ENCODE measurements at places on chromosomes 12 and 14. TPM values are rescaled to one million over a fixed set of nuclear protein-coding genes. Genes with fewer than 3 reads are reported as not detected.

ATF7 gene
- total RNA-seq = 11.3 TPM

JPH4 gene
- total RNA-seq = 0.22 TPM

FOXN4 gene
- 0.11 TPM for total RNA-seq

SLC6A15 gene
- total RNA-seq = not detected

GPRC5A gene
- total RNA-seq = 0.24 TPM

MMP17 gene
- 0.38 TPM for total RNA-seq

KRT77 gene
- not detected for total RNA-seq

FOXG1 gene
- total RNA-seq = not detected

RNF10 gene
- total RNA-seq = 62.5 TPM

TEAD4 gene
- total RNA-seq = 45.0 TPM

IAPP gene
- not detected for total RNA-seq

FGF23 gene
- total RNA-seq = not detected

PZP gene
- 0.89 TPM for total RNA-seq

OR4K14 gene
- not detected for total RNA-seq

TPH2 gene
- not detected for total RNA-seq

FAM90A1 gene
- not detected for total RNA-seq

R3HDM2 gene
- total RNA-seq = 8.3 TPM

POTEG gene
- total RNA-seq = not detected

CCDC175 gene
- total RNA-seq = not detected

NPFF gene
- 0.51 TPM for total RNA-seq

PLA2G1B gene
- total RNA-seq = 0.87 TPM

NDRG2 gene
- total RNA-seq = 27.4 TPM

C12orf50 gene
- not detected for total RNA-seq

PTPN6 gene
- total RNA-seq = 10.6 TPM

ADGRD1 gene
- 0.46 TPM for total RNA-seq

LALBA gene
- not detected for total RNA-seq

KERA gene
- not detected for total RNA-seq

KCNK10 gene
- total RNA-seq = not detected

PRIMA1 gene
- 3.2 TPM for total RNA-seq

TCP11L2 gene
- 4.6 TPM for total RNA-seq

EPYC gene
- not detected for total RNA-seq

CCDC177 gene
- not detected for total RNA-seq

BCL7A gene
- total RNA-seq = 6.2 TPM

CSRNP2 gene
- total RNA-seq = 4.8 TPM

KLRC2 gene
- total RNA-seq = not detected

DAO gene
- total RNA-seq = 1.1 TPM

ANKRD52 gene
- total RNA-seq = 7.8 TPM

COL2A1 gene
- total RNA-seq = 9.2 TPM

Data from HepG2 (cell line).